Eye (tissue), 1 donor: ENCODE measurements at places on chromosomes 11 and 22.

DNA sequence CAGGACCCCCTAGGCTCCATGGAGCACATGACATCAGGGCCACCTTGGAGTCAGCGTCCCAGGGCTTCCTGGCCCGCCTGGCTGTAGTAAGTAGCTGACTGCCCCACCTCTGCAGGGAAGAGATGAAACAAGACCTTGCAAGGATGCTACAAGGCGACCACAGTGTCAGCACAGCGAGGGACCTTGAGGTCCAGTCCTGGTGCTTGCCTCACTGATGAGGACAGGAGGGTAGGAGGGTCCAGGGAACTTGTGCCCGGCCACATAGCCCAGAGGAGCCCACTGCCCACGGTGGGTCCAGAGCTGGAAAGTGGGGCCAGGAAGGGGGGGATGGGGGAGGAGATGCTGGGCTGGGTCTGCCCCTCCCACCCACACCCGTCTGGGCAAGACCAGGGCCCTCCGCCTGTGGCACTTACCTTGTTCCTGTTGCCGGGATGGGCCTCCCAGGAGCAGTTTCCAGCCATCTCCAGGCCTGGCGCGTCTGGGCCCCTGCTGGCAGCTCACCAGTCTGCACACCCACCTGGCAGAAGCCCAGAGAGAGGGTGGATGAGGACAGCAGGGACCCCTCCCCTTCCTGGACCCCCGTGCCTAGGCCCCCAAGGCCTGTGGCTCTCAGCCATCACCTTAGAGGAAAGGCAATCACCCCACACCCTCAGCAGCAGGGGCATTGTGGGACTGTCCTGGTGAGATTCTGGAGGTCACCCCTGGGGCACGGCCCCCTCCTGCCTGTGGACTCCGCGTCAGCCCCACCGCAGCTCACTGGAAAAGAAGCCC, 3.4 kb downstream of the MRGPRF start:
- no peak for DNase-seq

GRCh38 chr11:60261014-60261413, 18.1 kb upstream of the MS4A4E start:
- DNase-seq, result no peak

DNA sequence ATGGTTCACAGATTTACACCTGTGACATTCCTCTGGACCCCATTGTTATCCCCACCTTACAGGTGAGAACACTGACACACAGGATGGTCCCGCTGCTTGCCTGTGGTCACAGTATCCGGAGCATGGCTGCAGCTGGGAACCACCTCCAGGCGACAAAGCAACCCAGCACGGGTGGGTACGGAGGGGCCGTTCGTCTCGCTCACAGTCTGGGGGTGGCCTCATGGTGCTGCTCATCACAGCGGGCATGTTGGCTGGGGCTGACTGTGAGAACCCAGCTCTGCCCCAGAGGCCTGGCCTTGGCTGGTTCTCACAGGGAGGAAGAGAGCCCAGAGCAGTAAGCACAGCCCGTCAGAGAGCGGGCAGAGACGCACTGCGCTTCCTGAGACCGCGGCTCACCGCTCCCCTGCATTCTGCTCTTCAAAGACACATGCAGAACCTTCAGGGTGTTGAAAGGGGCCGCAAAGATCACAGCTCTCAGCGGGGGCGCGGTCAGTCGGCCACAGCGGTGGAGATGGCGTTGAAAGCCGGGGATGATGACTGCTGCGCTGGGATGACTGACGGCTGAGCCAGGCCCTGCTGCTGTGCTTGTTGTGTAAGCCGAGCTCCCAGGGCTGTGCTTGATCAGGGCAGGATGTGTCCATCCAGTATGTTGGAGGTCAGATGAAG, 423.0 kb downstream of the BRD1 start:
- DNase-seq, result peak; percentile 37

DNA sequence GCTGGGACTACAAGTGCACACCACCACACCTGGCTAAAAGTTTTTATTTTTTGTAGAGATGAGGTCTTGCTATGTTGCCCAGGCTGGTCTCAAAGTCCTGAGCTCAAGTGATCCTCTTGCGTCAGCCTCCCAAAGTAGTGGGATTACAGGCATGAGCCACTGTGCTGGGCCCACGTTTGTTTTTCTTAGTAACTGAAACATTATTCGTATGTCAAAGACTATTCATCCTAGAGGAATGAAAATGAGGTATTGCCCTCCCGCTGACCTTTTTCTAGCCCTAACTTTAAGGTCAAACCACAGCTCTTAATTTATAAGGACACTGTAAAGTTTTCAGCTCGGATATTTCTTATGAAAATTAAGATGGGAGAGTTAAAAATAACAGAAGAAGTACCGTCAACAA, 33.2 kb upstream of the PAX6 start:
- no peak for DNase-seq

DNA sequence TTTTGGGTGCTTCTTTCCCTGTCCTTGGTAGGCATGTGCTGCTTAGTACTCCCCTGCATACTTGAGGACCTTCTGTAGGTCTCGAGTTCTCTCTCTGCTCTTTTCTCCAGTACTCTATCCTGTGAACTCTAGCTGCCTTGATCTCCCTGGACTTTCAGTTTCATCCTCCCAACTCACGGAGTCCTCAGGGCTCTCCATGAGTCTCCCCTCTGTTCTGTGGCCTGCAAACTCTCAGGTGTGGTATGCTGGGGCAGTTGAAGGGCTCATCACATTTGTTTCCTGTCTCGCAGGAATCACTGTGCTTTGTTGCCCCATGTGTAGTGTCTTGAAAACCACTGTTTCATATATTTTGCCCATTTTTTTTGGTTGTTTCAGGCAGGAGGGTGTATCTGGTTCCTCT, 3.3 kb upstream of the PACS1 start:
- no peak for DNase-seq

GRCh38 chr11:95917193-95918036, 6.5 kb downstream of the MTMR2 start:
- DNase-seq, result peak; percentile 5

GRCh38 chr11:44397586-44398178, 87.7 kb upstream of the ALX4 start:
- no peak for DNase-seq

DNA sequence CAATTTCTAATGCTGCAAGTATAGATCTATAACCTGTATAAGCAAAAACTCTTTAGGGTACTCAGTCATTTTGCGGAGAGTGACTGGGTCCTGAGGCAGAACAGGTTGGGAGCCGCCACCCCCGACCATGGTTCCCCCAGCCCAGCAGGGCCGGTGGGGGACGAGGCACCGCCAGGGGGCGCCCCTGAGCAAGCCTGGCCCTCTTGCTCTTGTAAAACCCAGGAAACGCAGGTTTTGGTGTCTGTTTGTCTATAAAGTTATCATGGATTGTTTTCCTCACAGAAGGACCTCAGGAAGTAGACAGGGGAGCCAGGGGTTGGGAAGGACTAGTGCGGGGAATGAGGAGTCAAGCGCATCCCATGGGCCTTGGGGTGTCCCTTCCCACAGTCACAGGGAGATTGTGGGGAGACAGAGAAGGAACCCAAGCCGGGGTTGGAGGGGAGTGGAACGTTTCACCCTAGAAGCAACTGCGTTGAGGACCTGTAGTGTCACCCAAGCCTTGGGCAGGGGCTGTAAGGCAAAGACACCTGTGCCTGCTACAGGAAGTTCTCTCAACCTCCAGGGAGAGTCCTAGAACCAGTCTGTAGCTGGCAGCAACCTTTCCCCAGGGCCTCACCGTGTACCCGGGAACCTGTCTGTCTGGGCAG, 26.4 kb downstream of the KCTD17 start:
- DNase-seq, result peak; percentile 73

DNA sequence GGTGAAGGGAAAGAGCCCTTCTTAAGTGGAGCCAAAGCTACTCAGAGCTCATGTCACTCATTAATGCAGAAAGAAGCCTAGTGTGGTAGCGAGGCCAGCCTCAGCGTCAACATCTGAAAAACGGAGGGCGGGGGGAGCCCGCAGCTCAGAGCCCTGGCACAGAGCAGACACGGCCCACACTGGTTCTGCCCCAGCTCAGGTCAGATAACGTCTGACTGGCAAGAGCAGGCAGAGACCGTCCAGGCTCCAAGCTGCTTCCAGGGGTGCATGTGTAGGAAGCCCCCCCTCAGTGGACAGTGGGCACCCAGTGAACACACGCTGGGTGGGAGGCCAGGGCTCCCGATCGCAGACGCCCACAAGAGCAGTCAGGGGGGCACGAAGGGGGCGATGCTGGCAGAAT, 100.8 kb downstream of the SHANK2 start:
- DNase-seq, result no peak

DNA sequence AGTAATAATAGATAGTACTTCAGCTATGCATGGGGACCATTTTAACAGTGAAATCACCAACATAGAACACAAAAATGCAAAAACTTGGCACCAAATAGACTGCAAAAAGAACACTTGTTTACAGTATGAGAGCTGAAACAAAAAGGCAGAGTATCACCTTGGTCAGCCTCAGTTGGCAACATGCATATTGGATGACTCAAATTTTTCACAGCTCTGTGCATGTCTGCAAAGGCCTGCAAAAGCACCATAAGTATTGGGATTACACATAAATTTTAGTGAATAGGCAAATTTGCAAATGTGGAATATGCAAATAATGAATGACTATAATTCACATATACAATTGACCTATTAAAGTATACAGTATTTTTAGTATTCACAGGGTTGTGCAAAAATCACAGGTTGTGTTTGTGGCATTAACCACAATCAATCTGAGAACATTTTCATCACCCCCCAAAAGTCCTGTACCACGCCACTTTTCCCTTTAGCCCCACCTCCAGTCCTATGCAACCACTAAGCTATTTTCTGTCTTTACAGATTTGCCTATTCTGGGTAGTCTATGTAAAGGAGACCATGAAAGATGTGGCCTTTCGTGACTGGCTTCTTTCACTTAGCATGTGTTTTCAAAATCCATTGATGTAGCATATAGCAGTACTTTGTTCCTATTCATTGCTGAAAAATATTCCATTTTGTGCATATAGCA, 47.2 kb downstream of the CCDC15 start:
- DNase-seq, result no peak

DNA sequence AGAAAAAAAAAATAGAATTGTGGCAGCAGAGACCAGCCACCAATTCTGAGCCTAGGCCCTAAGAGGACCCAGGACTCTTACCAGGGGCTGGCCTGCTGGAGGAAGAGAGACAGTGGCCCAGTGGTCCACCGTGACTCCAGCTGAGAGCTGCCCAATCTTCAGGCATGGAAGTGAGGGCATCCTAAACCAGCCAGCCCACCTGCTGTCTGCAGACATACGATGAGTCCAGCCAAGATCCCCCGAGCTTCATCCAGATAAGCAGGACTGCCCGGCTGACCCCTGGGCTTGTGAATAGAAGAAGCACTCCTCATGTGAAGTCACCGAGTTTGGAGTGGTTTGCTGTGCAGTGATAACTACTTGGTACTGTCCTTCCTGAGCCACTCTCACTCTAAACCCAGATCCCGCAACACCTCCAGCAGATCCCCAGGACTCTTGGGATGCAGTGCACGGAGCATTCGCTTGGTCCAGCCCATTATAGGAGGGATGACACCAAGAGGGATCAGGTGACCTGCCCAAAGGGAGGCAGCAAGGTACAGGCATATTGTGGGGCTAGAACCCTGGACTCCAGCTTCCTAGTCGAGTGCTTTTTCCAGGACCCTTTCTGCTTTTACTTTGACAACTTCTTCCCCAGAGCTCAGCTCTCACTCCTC, 41.7 kb upstream of the FGF3 start:
- no peak for DNase-seq

DNA sequence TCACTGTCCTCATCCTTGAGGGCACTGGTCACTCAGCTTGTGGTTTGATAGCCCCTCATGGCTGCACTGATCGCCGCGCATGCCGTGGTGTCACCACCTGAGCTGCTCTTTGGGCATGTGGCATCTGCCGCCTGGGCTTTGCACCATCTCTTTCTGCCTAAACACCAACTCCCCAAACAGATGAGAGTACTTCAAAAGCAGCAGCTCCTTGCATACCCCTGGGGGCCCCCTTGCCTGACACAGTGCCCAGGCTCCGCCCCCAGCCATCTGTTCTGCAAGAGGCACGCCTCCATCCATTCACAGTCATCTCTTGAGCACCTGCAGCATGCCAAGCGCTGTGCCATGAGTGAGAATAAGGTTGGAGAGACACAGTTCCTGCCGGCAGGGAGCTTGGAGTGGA, 104.5 kb upstream of the B3GAT1 start:
- DNase-seq, result peak; percentile 69

DNA sequence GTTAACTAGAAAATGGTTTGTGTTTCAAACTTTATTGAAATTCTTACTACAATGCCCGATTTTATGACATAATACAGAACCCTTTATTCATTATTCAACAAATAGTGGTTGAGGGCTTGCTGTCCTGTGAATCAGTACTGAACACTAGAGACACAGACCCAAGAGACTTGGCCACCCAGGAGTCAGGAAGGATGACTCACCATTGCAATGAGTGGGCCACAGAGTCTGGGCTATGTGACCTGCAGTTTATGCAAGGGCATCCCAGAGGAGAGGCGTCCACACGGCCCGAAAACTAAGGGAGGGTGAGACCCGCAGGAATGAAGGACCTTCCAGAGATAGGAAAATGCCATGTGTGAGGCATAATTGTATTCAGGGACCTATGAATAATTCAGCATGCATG, 143.8 kb upstream of the DDI1 start:
- DNase-seq, result no peak

- DNase-seq, result no peak
Measured at GRCh38 chr22:47497666-47498065, 735.2 kb downstream of the TBC1D22A start.
